ENCODE measurements at places on chromosomes 6 and 20.

- DNase-seq: no peak
Measured at GRCh38 chr6:146902846-146903245, 301.4 kb upstream of the STXBP5 start.

DNA sequence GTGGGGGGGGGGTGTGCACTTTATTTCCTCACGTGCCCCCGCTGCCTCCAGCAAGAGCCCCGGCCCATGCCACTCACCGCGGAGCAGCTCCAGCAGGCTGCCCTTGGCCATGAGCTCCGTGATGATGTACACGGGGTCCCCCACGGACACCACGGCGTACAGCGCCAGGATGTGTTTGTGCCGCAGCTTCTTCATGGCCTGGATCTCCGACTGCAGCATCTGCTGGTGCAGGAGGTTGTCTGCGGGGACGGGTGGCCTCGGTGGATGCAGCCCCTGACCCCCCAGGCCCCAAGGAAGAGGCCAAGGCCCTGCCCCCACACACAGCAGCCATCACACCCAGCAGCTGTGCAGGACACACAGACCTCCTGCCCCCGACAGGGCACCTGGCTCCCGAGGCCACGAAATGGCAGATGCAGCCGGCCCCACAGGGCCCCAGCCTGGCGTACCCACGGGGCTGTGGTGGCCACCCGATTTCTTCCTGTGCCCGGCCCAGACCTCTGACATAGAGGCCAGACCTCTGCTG lies 4.7 kb downstream of the PTK6 start:
- DNase-seq: no peak

- no peak for DNase-seq
Measured at GRCh38 chr20:53592992-53593465, 610 bp downstream of the ZNF217 start.

DNA sequence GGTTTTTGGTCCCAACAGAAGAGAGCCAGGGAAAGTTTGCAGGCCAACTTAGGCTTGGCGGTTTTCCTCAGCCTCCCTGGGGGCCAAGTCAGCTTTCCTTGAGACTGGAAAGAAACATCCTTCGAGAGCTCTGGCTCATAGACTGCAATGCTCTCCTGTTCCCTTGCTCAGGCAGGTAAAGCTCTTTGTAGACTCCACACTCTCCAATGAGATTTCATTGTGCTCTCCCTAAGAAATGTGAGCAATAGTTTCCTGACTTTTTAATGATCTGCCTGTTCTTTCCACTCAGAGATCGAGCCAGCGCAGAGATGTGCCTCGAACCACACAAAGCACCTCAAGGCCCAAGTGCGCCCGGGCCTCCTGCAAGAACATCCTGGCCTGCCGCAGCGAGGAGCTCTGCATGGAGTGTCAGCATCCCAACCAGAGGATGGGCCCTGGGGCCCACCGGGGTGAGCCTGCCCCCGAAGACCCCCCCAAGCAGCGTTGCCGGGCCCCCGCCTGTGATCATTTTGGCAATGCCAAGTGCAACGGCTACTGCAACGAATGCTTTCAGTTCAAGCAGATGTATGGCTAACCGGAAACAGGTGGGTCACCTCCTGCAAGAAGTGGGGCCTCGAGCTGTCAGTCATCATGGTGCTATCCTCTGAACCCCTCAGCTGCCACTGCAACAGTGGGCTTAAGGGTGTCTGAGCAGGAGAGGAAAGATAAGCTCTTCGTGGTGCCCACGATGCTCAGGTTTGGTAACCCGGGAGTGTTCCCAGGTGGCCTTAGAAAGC lies 13.9 kb downstream of the TNFAIP3 start:
- DNase-seq: no peak

DNA sequence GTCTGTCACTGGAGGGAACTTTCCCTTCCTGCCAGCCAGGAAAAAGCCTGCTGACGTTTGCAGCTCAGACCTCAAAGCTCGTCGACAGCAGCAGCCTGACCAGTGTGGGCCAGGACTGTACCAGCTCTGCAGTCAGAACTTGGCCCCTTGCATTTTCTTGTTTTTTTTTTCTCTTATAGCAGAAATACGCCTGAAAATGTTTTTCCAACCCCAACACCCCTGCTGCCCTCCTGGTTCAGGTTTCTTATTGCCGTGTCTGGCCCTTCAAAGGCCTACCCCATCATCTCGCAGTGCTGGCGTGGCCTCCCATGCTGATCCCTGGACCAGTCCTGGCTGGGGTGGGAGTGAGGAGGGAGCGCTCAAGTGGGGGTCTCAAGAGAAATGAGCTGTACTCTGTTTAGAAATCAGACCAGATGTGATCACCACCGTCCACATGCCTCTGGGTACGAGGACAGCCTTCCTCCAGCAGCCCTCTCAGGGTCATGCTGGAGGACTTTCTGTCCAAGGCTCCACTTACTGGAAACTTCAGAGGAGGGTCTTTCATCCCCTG lies 169.0 kb downstream of the FOXC1 start:
- DNase-seq: no peak
